Dermis microvascular lymphatic vessel endothelial cell (primary cell): ENCODE measurements at places on chromosomes 4 and X. TPM values are rescaled to one million over a fixed set of nuclear protein-coding genes. Genes with fewer than 3 reads are reported as not detected.
A peak's percentile ranks its signal among the peaks of the same experiment; 100 is the strongest.

DNA sequence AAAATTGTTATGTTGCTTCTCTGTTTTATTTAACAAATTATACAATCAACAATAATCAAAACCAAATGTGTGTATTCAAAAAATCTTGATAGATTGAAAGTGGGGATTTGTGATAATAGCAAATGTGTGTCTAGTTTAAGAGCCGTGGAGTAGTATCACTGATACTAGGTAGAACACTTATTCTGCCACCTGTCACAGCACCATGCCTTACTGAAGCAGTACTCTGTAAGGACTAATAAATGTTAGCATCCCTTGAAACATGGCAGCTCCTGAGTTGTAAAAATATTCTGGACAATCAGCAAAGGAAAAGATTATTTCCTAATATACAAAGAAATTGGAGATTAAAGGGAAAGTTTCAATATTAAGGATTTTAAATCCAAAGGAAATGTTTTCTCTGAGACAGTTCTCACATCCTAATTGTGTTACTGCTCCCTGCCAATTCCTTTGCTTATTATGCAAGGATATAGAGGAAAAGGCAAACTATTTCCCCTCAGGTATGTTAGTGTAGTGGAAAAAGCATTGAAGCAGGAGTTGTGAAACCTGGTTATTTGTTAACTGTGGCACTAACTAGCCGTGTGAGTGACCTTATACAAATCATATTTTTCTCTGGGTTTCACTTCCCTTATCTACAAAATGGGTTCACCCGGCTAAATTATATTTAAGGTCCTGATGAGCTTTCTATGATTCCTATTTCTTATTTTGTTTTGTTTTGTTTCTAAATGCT is 303.1 kb downstream of the ARHGAP24 start:
- DNase-seq = peak; percentile 44

DNA sequence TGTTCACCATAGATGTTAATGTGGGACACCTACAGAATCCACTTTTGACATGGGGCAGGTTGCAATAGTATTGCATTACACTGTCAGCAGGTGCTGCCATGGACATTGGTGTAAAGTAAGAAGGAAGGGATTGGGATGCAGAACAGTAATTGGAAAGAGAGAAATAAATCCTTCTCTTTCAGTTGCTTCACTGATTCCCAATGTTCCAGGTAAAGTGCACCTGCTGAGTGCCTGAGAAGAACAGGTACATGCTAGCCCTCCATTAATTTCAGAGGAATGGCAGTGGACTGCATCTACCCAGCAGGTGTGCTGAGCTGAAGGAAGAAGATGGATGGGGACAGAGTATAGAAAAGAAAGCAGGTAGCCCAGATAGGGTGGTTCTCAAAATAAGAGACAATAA is 248.5 kb downstream of the TENM3 start:
- DNase-seq = no peak

GRCh38 chr4:151522866-151523519 is 114.0 kb downstream of the FHIP1A start:
- no peak for DNase-seq

DNA sequence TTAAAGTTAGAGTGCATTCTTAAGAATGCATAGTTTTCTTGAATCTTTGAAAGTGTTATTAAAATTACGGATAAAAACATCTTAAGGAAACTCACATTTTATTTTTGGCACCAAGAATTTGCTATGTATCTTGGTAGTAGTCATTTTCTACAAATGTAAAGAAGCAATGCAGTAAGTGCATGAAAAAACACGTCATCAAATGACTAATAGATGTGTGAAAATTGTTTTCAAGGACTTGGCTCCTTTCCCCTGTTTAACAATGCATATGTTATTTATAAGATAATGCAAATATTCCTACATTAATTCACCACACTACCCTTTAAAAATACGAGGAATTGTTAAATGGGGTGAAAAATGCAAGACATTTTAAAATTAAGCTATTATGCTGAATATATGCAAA is 461.2 kb upstream of the PCDH7 start:
- DNase-seq = no peak

- peak; percentile 20 for DNase-seq
These were observed 280.8 kb downstream of the ANKRD50 start for GRCh38 chr4:124431653-124432192.

GRCh38 chr4:174210354-174210753 is 73.1 kb downstream of the FBXO8 start:
- DNase-seq = no peak

- DNase-seq = no peak
These were observed 51.1 kb downstream of the RWDD4 start for GRCh38 chr4:183607894-183608293.

DNA sequence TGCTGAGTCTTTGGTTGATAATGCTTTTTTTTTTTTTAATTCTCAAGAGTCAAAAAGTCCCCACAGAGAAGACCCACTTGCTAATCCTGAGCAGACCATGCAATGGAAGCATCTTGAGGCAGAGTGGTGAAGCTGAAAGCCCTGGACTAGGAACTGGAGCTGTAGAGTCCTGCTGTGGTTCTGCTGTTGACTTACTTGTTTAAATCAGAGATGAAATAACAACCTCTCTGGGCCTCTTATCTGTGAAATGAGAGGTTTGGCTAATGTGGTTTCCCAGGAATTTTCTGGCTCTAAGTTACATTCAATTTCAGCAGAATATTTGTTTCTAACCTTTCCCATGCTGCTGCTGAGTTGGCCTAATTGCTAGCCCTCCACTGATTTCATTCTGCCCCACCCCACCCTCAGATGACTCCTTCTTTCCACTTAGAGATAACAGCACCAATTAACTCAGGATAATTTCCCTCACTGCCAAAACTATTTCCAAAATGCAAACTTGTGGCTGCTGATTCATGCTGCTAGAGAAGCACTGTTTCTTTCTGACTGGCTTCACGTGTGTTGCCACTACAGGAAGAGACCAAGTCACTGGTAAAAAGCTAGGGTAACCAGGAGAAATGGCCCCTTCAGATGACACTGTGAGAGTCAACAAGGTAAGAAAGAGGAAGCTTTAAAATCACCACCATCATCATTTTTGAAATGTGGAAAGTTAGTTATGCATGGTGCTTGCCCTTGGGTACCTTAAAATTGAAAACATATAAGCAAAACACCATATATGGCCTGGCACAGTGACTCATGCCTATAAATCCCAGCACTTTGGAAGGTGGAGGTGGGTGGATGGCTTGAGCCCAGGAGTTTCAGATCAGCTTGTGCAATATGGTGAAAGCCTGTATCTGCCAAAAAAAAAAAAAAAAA is 326.4 kb downstream of the DCHS2 start:
- DNase-seq = no peak

- DNase-seq = no peak
These were observed 107.3 kb downstream of the AMMECR1 start for GRCh38 chrX:110210417-110211139.

The CD38 gene
- total RNA-seq = 3.6 and 44.6 TPM in 2 replicates

DNA sequence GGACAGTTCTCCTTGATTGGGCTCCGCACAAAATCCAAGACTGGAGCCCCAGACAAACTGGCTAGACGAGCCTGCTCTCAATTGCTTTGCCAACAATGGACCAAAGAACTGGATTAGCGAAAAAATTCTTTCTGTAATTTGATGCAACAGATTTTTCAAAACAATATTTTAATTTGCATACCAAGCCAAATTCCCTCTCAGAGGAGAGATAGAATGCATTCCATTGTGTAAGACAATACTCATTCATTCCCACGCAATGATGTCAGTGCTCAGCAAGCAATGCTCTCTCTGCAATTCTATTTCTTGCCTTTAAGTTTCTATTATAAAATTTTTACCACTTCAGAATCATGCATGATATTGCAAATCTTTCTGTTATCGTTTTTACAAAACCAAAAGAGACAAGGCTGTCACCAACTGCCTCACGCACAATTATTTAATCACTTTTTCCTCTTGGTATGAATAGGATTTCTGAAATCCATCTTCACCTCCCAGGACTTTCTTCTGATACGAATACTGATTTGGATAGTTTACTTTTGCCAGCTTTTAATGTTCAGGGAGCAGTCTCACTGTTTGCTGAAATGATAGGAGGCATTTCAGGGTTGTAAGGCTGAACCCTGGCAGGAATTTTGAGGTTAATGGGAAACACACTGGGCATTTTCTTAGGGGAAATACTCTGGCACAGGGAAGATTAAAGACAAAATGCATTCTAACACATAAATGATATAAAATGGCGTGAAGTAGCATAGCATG is 46.1 kb upstream of the HCCS start:
- no peak for DNase-seq

GRCh38 chr4:180940680-180941079 is 1302.5 kb upstream of the TENM3 start:
- no peak for DNase-seq

GRCh38 chrX:15160558-15161095 is 109.3 kb downstream of the ASB9 start:
- no peak for DNase-seq
